ENCODE measurements at places on chromosomes 12 and 14. TPM values are rescaled to one million over a fixed set of nuclear protein-coding genes. Genes with fewer than 3 reads are reported as not detected.

- no peak for DNase-seq
Observed at GRCh38 chr12:97716356-97716755, 253.8 kb downstream of the RMST start.

GRCh38 chr14:90639641-90640040 lies 176.6 kb downstream of the TTC7B start:
- no peak for DNase-seq

- DNase-seq: peak; percentile 81
Observed at GRCh38 chr12:49098035-49098451, 3.4 kb upstream of the DHH start.

DNA sequence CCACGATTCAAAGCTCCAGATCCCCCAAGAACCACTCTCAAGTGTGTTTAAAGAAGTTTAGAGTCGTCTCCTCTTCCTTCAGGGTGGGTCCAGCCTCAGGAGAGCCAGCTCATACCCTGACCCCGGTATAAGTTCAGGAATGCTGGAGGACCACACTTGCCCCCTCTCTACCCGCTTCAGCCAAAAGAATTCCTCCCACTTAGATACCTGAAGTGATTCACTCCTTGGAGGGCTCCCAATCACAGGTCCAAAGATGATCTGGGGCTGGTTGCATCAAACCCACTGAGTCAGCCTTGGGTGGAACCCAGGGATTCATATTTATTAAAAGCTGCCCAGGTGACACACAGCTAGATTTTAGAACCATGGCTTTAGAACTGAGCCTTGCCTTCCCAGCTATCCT lies 133.5 kb upstream of the PARP11 start:
- DNase-seq: no peak

DNA sequence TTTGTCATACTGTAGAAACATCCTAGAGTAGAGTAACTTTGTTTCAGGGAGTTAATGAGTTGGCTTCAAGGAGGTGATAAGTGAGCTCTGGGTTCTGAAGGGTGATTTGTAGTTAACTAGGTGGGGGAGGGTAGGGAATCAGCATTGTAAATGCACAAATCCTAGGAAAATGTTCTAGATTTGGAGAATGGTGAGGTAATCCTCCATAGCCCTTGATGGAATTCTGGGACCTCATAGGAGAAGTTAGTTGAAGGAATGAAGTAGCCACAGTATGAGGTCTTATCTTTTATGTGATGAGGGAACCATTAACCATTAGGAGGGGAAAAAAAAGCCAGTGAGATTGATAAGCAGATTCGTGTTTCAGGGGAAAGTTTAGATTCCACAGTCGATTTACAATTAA lies 8.0 kb downstream of the CNOT2 start:
- DNase-seq: no peak

- no peak for DNase-seq
Observed at GRCh38 chr14:38171197-38171596, 36.5 kb upstream of the SSTR1 start.

DNA sequence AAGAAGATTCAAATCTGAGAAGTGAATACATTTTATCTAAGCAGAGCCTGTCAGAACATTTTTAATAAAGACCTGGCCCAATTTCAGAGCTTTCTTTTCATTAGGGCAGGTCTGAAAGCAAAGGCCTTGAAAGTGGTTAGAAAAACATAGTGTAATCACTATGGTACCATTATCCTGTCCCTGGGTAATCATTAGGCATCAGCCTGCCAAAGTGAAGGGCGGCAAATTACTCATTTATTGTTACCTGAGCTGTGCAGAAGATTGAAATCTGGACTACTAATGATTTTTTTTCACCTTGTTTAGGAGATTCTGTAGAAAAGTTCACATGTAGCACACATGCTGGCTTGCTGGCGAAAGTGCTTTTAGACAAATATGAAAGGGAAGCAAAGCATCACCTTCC lies 92.6 kb upstream of the PRKD1 start:
- no peak for DNase-seq

- no peak for DNase-seq
Observed at GRCh38 chr14:66745078-66745477, 237.1 kb downstream of the GPHN start.

Gene CCDC198
- total RNA-seq: not detected

Gene C12orf50
- not detected for total RNA-seq

Gene IAPP
- not detected for total RNA-seq

Gene CIT
- 4.2 TPM for total RNA-seq
